NCI-H187 (cell line): ENCODE measurements at places on chromosomes 7 and 10.

- DNase-seq = no peak
These were observed 306.8 kb upstream of the CDC14C start for GRCh38 chr7:48617508-48617907.

- no peak for DNase-seq
These were observed 89.7 kb upstream of the RPA3 start for GRCh38 chr7:7808156-7808555.

DNA sequence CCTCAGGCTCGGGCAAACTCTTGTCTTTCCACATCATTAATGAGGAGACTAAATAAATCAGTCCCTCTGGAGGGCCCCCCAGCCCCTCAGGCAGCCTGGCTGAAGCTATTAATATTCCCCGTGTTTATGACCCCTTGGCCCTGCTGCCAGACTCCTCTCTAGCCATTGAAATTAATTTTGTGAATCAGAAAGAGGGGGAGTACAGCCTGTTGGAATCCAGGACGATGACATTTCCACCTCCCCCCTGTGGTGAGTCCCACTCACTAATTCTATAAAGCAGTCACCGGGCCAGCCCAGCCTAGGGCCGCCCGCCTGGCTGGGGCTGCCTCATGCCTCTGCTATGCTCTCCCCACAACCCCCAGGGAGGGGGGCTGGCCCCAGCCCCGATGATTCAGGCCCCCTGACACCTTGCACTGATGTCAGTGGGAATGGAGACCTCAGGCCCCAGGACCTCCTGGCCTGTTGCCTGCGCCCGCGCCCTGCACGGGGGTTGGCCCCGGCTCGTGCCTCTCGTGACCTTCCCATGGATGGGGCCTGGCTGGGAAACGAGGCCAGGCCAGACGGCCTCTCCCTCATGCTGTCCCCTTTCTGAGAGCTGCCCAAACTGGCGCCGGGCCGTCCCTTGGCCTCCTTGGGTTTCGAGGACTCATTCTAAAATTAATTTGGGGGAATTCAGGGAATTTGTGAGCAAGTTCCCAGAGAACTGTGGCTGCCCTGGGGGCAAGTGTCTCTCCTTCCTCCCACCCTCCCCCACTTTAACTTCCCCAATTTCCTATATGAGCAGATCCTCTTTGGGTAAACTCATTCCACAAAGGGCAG, 34.0 kb downstream of the TMEM270 start:
- no peak for DNase-seq

DNA sequence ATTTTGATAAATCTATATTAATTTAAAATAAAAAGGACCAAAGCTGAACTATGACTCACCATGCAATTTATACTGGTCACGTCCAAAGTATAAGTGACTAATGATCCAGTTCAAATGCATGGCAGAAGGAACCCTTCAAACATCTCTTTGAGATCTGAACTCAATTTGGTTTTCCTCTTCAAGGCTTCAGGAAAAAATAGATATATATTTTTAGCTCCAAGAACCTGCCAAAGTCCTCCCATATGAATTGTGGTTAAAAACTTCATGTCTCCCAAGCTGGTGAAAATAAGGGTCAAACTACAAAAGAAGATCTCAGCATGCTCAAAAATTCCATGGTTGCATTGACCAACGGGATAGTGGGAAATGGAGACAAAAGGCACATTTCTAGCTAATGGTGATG, 34.6 kb upstream of the PDE1C start:
- no peak for DNase-seq

GRCh38 chr10:96890172-96890513, 58.0 kb downstream of the LCOR start:
- DNase-seq = no peak

- no peak for DNase-seq
These were observed 288.6 kb upstream of the PHF14 start for GRCh38 chr7:10685040-10685439.
